Stimulated activated CD4-positive, alpha-beta T cell treated with anti-CD3 and anti-CD28 coated beads, Interleukin-1b, Interleukin-23, amount 100 ng/mL, for 4 hours (primary cell): ENCODE measurements at places on chromosomes 7 and 10.

GRCh38 chr10:17787087-17787961, 21.8 kb upstream of the MRC1 start:
- DNase-seq = no peak

GRCh38 chr7:134710854-134711624, 64.4 kb downstream of the BPGM start:
- DNase-seq = peak; percentile 14

- peak; percentile 39 for DNase-seq
Observed at GRCh38 chr10:79069325-79070080, 737 bp downstream of the ZMIZ1 start.

DNA sequence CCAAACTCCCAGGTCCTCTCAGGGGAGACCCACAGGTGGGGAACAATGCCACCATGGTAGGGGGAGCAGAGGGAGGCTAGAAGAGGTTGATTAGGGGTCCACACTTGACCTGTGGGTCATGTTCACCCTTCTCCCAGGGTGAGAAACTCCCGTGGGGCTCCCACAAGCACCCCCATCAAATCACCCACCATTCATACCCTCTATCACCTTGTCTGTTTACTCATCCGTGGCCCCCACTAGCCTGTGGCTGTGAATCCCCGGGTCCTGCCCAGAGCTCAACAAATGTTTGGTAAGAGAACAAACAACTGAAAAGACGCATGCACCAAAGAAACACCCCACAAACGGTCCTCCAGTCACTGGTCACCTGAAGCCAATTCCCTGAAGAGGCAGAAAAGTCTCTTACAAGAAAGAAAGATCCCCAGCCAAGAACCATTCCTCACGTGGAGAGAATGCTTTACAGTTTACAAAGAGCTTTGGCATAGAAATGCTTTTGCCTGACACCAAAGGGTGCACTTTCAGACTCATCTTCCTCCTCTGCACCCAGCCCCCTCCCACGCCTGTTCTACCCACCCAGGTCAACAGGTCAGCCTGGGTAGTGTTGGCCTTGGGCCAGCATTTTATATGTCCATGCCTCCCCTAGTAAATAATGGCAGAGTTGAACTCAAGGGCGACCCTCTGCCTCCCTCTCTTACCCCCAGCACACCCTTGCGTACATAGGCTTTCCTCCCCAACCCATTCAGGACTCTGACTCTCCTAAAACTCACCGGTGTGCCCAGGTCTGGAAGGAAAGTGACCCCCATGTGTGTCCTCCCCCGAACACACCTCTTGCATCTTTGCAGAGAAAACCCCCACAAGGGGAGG, 1.9 kb downstream of the ZCCHC24 start:
- no peak for DNase-seq

DNA sequence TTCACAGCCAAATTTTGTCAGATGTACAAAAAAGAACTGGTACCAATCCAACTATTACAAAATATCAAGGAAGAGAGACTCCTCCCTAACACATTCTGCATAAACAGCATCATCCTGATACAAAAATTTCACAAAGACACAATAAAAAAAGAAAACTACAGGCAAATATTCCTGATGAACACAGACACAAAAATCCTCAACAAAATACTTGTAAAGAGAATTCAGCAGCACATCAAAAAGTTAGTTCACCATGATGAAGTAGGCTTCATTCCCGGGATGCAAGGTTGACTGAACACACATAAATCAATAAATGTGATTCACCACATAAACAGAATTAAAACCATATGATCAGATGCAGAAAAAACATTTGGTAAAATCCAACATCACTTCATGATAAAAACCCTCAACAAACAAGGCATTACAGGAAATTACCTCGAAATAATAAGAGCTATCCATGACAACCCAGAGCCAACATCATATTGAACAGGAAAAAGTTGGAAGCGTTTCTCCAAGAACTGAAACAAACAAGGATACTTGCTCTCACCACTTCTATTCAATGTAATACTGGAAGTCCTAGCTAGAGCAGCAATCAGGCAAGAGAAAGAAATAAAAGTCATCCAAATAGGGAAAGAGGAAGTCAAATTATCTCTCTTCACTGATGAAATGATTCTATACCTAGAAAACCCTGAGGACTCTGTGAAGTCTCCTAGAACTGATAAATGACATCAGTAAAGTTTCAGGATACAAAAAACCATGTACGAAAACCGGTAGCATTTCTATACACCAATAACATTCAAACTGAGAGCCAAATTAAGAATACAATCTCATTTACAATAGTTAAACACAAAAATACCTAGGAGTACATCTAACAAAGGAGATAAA, 223.1 kb downstream of the REEP3 start:
- no peak for DNase-seq

- DNase-seq = no peak
Observed at GRCh38 chr10:78981257-78981969, 87.4 kb upstream of the ZMIZ1 start.
